ENCODE measurements at places on chromosomes 5 and 9. TPM values are rescaled to one million over a fixed set of nuclear protein-coding genes. Genes with fewer than 3 reads are reported as not detected.

Gene HRH2
- 0.34 TPM for polyA plus RNA-seq

Gene TAF11L11
- not detected for polyA plus RNA-seq

DNA sequence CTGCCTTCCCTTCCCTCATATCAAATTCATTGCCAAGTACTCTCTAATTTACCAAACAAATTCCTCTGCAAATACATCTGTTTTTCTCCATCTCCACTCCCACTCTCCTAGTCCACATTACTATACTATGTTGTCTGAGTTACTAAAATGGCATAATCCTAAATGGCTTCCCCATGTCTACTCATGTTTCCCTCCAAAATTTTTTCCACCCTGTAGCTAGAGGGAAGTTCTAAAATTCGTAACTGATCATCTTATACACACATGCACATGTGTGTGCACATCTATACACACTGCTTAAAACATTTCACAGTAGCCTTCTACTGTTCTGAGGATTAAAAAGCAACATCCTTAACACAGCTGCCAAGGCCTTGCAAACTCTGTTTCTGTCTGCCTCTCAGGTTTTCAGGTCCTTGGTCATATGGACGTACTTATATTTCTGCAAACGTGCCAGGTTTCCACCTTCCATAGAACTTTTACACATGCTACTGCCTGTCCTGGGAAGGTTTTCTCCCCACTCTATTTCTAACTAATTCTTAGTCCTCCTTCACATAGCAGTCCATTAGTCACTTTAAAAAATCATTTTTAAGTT is 140.6 kb downstream of the LURAP1L start:
- H3K4me1 ChIP-seq, result no peaks in the 10 kb centered on the region
- no peak overlapping the region for H3K4me3 ChIP-seq
- H3K27ac ChIP-seq, result no peak overlapping the region
- DNase-seq, result no peak
- no peaks in the 10 kb centered on the region for H3K27me3 ChIP-seq

- H3K36me3 ChIP-seq, result no peaks in the 10 kb centered on the region
- no peak overlapping the region for H3K4me3 ChIP-seq
- no peak overlapping the region for H3K27ac ChIP-seq
- no peaks in the 10 kb centered on the region for H3K4me1 ChIP-seq
These were observed 43.1 kb upstream of the TTC39B start for GRCh38 chr9:15349892-15350761.

GRCh38 chr9:15612962-15613361 is 60.1 kb downstream of the CCDC171 start:
- no peaks in the 10 kb centered on the region for H3K27me3 ChIP-seq
- no peak for DNase-seq
- H3K27ac ChIP-seq, result no peak overlapping the region
- no peak overlapping the region for H3K4me3 ChIP-seq
- no peaks in the 10 kb centered on the region for H3K4me1 ChIP-seq

Gene GDNF
- polyA plus RNA-seq, result not detected

- peak overlapping the region; percentile 74 for H3K27ac ChIP-seq
- H3K4me3 ChIP-seq, result no peak overlapping the region
- no peak for DNase-seq
- H3K36me3 ChIP-seq, result no peaks in the 10 kb centered on the region
- peaks cover 77% of the 10 kb centered on the region for H3K4me1 ChIP-seq
These were observed 7.6 kb upstream of the AGPAT2 start for GRCh38 chr9:136694872-136695247.

- no peaks in the 10 kb centered on the region for H3K4me1 ChIP-seq
- H3K27me3 ChIP-seq, result no peaks in the 10 kb centered on the region
- no peak overlapping the region for H3K27ac ChIP-seq
- DNase-seq, result no peak
- no peaks in the 10 kb centered on the region for H3K36me3 ChIP-seq
These were observed 69.4 kb downstream of the TRPC7 start for GRCh38 chr5:136295914-136296313.

Gene LMX1B
- 0.05 TPM for polyA plus RNA-seq

DNA sequence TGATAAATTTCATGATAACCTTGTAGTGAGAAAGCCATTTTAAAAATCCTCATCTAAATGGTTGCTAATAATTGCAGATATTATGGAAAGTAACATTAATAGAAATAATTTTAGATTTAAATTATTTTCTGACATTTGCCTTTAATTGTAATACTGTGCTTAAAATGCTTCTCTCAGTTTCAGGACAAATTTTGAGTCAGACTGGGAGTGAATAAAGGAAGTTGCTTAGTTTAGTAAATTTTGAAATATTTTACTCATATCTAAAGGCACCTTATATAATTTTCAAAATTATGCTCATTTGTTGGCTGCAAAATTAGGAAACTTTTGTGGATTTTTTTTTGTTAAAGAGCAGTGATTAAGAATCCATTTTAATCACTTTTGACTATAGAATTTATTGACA is 93.8 kb downstream of the CSNK1G3 start:
- H3K27me3 ChIP-seq, result no peaks in the 10 kb centered on the region
- no peaks in the 10 kb centered on the region for H3K36me3 ChIP-seq

Gene PAEP
- not detected for polyA plus RNA-seq

- no peaks in the 10 kb centered on the region for H3K36me3 ChIP-seq
- no peak overlapping the region for H3K4me3 ChIP-seq
- H3K4me1 ChIP-seq, result peaks cover 6% of the 10 kb centered on the region
- no peaks in the 10 kb centered on the region for H3K27me3 ChIP-seq
- DNase-seq, result no peak
These were observed 27.1 kb upstream of the TLE1 start for GRCh38 chr9:81716409-81716808.

DNA sequence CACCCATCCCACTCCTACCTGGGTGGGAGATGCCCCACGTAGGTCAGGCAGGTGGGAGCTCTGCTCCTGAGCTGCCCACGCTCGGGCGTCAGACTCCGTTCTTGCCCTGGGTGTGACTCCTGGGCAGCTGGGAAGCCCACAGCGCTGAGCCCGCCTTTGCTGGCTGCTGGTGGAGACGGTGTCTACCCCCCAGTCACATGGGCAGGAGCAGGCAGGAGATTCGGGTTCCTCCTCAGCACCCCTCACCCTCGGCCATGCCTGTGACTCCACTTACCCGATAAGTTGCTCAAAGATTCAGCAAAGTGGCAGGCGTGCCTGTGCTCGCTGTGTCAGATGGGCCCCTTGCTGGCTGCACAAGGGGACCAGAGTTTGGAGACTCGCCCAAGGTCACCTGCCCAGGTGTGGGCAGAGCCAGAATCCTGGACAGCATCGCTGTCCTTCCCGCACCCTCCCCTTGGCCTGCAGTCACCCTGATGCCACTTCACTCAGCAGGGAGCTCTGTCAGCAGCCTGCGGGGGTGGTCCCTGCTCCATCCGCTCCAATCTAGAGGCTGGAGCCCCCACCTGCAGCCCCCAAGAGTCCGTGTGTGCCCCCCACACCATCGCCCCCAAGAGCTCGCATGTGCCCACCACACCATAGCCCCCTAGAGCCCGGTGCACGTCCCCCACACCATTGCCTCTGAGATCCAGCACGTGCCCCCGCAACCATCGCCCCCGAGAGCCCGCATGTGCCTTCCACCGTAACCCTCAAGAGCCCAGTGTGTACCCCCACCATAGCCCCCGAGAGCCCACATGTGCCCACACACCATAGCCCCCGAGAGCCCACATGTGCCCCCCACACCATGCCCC is 4.2 kb downstream of the LCN1 start:
- H3K4me3 ChIP-seq, result no peak overlapping the region
- no peaks in the 10 kb centered on the region for H3K36me3 ChIP-seq
- H3K27me3 ChIP-seq, result no peaks in the 10 kb centered on the region
- H3K27ac ChIP-seq, result no peak overlapping the region
- DNase-seq, result no peak

Gene ACOT12
- polyA plus RNA-seq, result 0.40 TPM

GRCh38 chr5:176806137-176806536 is 4.2 kb upstream of the UNC5A start:
- no peaks in the 10 kb centered on the region for H3K27me3 ChIP-seq
- H3K27ac ChIP-seq, result no peak overlapping the region
- no peak overlapping the region for H3K4me3 ChIP-seq
- peaks cover 3% of the 10 kb centered on the region for H3K4me1 ChIP-seq

- DNase-seq, result no peak
- H3K27ac ChIP-seq, result no peak overlapping the region
- no peak overlapping the region for H3K4me3 ChIP-seq
- no peaks in the 10 kb centered on the region for H3K4me1 ChIP-seq
- no peaks in the 10 kb centered on the region for H3K36me3 ChIP-seq
- no peaks in the 10 kb centered on the region for H3K27me3 ChIP-seq
These were observed 55.1 kb downstream of the PRDM6 start for GRCh38 chr5:123144096-123144495.

Gene GRK6
- polyA plus RNA-seq, result 7.6 TPM

GRCh38 chr5:136062366-136063274 is 33.8 kb downstream of the TGFBI start:
- no peaks in the 10 kb centered on the region for H3K4me1 ChIP-seq
- H3K4me3 ChIP-seq, result no peak overlapping the region
- no peak overlapping the region for H3K27ac ChIP-seq
- DNase-seq, result no peak

Gene SOWAHA
- 5.0 TPM for polyA plus RNA-seq

- no peaks in the 10 kb centered on the region for H3K4me1 ChIP-seq
- no peaks in the 10 kb centered on the region for H3K27me3 ChIP-seq
- no peak overlapping the region for H3K27ac ChIP-seq
- DNase-seq, result peak; percentile 35
These were observed 23.8 kb downstream of the SVEP1 start for GRCh38 chr9:110555551-110556331.

GRCh38 chr5:2157372-2157771 is 274.6 kb upstream of the IRX4 start:
- no peaks in the 10 kb centered on the region for H3K36me3 ChIP-seq
- H3K27ac ChIP-seq, result no peak overlapping the region

DNA sequence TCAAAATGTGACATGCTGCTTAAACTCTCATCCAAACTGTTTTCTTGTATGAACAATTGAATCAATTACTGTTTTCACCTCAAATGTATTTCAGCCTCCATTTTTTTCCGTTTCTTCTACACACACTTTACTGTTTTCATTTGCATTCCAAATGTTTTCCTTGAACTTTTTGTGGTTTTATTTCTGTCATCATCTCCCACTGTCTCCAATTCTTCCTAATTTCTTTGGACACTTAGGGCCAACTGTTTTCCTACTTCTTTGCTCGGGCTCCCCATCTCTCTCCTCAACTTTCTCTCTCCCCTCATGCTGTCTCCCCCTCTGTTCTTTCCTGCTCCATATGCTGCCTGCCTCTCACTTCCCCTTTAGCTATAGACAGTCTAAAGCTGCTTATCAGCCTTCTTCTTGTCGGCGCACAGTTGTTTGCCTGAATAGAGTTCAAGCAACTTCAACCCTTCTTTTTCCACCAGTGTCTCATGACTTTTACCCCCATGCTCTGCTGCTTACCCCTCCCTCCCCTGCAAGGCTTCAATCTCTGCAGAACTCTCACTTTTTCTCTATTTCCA is 443.4 kb downstream of the DTWD2 start:
- H3K27me3 ChIP-seq, result no peaks in the 10 kb centered on the region
- H3K36me3 ChIP-seq, result no peaks in the 10 kb centered on the region
- no peak overlapping the region for H3K4me3 ChIP-seq
- H3K4me1 ChIP-seq, result no peaks in the 10 kb centered on the region
- DNase-seq, result no peak
- H3K27ac ChIP-seq, result no peak overlapping the region

- no peaks in the 10 kb centered on the region for H3K27me3 ChIP-seq
- no peak for DNase-seq
- no peaks in the 10 kb centered on the region for H3K4me1 ChIP-seq
- no peaks in the 10 kb centered on the region for H3K36me3 ChIP-seq
These were observed 289.2 kb upstream of the PCSK5 start for GRCh38 chr9:75601280-75601679.

DNA sequence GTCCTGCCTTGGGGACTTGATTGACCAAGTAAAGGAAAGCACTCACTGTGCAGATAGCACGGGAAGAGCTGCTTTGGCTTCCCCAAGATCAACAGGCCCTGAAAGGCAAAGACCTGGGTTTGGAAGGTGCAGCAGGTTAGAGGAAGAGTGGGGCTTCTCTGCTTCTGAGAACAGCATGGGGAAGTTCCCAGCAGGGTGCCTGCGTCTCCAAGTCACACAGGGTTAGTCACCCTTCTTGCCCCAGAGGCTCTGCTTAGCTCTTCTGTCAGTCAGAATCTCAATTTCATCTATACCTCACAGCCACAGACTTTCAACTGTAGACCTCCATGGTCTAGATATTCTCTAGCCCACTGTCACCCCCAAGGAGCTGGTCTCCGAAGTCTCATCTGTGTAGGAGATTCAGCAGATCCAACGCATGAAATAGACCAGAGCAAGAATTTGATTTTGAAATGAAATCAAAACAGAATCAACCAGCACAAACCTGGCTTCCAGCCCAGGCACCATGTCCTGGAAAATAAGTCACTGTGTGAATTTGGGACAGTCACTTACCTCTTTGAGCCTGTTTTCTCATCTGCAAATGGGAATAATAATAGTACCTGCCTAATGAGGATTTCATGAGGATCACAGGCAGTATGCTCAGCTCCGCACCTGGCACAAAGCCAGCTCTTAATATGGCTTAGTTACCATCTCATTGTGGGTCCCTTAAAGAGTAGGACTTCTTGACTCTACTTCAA is 64.0 kb downstream of the SFXN1 start:
- H3K27ac ChIP-seq, result no peak overlapping the region
- H3K4me1 ChIP-seq, result no peaks in the 10 kb centered on the region
- no peaks in the 10 kb centered on the region for H3K27me3 ChIP-seq
- no peak for DNase-seq

Gene CHSY3
- 0.07 TPM for polyA plus RNA-seq

Gene OMD
- polyA plus RNA-seq, result 0.38 TPM

Gene FXN
- 7.4 TPM for polyA plus RNA-seq

DNA sequence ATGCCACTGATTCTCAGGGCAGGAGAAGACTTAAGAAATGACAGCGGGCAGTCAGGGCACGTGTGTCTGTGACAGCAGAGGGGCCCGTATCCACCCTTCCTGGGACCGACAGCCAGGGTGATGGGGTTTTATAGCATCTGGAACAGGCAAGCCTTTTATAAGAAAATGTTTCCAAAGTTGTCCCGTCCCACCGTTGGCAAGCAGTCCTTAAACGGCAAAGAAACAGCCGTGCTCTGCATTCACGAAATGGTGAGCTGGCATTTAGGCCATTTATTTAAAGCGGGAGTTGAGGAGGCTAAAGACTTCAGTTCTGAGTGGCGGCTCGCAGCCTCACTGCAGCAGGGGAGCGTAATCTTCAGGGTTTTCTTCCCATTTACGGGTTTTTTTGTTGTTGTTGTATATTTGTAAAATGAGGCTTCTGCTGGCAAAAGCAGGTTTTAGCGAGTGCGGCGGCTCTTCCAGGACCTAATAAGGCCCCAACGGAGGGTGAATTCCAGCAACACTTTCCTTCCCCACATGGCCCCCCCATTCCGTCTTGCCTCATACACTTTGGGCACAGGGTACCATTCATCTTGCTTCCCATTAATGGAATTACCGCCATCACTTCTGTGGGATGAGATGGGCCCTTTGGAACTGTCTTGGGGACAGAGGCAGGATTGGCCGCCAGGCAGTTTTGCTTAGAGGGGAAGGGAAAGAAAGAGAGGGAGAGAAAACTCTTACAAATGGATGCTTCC is 15.8 kb downstream of the NEK6 start:
- H3K4me3 ChIP-seq, result no peak overlapping the region
- H3K36me3 ChIP-seq, result no peaks in the 10 kb centered on the region
- H3K27me3 ChIP-seq, result no peaks in the 10 kb centered on the region
- peaks cover 23% of the 10 kb centered on the region for H3K4me1 ChIP-seq
- DNase-seq, result no peak

Data from pancreas (tissue), 10 donors.